H1 (cell line): ENCODE measurements at places on chromosomes 6 and 20. TPM values are rescaled to one million over a fixed set of nuclear protein-coding genes. Genes with fewer than 3 reads are reported as not detected.

The SLC26A8 gene
- 0.57 and 0.86 TPM in 2 replicates for polyA plus RNA-seq

The TMEM200A gene
- 3.8 and 6.2 TPM in 2 replicates for polyA plus RNA-seq

The RSPH4A gene
- 0.14 and 0.38 TPM in 2 replicates for polyA plus RNA-seq

The RNF5 gene
- polyA plus RNA-seq = 145 and 158 TPM in 2 replicates

The MATN4 gene
- polyA plus RNA-seq = 2.1 and 3.6 TPM in 2 replicates

The PHACTR3 gene
- 0.03 and 0.05 TPM in 2 replicates for polyA plus RNA-seq

DNA sequence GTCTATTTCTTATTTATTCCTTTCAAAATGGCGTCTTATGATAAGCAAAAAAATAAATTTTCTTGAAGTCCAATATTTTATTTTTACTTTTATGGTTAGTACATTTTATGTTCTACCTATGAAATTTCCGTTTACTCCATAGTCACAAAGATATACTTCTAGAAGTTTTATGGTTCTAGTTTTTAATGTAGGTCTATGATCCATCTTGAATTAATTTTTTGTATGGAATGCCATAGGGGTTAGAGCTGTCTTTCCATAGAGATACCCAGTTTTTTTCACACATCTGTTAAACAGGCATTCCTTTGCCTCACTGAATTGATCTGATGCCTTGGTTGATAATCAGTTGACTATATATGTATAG is 24.9 kb upstream of the ASIP start:
- DNase-seq = no peak

DNA sequence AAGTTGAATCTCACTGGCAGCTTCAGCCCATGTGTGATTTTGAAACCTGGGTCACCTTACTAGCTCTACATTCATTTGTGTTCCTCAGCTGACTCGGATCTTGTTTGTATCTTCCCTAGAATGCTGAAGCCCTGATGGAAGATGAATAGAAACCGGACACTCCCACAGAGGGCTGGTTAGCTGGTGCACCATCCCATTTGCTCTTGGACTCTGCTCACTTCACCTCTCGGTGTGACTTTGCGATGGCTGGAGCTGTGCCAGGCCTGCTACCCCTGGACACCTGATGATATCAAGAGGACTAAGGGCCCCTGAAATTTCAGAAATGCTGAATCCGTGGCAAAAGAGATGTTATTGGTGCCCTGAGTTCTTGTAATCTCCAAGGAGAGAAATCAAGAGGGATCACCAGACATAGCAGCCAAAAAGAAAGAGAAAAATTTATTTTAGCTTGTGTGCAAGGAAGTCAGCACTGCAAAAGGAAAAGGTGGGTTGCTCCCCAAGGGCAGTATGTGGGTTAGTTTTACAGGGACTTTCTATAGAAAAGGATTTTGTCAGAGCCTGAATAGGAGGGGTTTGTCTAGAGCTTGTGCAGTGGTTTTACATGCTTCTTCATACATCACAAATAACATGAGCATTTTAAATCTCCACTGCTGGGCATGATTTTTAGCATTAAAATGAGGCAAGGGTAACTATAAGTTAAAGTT is 426.3 kb upstream of the NOX3 start:
- no peak for DNase-seq

DNA sequence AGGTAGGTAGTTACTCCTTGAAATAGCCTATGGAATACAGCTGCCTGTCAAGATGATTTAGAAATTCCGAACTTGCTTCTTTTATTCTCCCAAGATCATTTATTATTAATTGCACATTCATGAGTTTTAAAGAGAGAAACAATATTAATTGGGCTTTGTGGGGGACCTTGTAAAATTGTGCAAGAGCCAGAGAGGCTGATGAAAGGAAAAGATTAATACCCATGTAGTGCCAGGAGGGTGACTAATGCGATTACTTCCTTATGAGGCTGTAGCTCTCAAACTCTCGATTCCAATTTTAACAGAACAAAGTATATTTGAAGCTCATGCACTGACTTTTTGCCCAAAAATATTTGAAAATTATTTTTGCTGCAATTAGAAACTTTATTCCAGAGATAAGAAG is 423.8 kb upstream of the ID4 start:
- no peak for DNase-seq

DNA sequence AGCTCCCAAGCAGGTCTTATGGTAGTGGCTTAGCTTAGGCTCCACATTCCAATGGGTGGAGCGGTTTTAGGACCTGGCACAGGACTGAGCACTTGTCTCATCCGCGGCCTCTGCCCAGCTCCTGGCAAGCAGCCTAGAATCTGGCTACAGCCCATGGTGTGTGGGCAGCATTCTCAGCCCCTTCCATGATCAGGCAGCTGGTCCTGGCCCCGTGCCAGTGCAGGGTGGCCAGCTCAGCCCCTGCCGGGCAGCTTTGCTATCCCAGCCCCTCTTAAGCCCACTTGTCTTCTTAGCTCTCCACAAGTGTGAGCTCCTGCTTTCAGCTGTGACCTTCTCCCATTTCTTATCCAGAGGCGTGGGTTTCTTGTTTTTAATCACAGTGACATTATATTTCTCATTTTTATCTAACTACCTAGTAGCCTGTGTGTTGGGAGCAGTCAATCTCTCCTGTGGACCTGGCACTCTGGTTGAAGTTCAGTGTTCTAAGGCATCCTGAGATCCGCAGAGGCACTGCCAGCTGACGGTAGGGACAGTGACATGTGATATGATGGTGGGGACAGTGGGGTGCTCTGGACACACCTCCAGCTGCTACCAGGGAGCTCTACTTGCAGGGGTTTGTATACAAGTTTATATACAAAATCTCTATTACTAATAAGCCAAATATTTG is 119.9 kb upstream of the PRND start:
- DNase-seq = no peak
